ENCODE measurements at places on chromosomes 7 and 10.

- DNase-seq = no peak
These were observed 164.3 kb upstream of the AKR1E2 start for GRCh38 chr10:4661511-4662255.

DNA sequence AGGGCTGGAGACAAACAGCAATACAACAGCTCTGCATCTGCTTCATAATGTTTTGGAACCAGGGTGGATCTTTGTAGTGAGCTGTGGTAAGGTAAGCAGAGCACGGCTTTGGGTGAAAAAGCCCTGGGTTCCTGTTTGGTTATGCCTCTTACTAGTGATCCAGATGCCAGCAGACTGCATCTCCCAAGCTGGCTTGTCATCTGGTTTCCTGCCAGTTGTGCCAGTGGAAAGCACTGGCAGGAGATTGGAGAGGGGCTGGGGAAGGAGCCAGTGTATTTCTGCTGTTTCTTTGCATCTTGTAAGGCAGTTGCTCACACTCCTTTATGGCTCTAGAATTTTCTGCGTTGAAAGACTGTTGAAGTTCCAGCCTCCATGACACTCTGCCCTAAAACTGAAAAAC is 137.6 kb downstream of the TSPAN12 start:
- DNase-seq = no peak

DNA sequence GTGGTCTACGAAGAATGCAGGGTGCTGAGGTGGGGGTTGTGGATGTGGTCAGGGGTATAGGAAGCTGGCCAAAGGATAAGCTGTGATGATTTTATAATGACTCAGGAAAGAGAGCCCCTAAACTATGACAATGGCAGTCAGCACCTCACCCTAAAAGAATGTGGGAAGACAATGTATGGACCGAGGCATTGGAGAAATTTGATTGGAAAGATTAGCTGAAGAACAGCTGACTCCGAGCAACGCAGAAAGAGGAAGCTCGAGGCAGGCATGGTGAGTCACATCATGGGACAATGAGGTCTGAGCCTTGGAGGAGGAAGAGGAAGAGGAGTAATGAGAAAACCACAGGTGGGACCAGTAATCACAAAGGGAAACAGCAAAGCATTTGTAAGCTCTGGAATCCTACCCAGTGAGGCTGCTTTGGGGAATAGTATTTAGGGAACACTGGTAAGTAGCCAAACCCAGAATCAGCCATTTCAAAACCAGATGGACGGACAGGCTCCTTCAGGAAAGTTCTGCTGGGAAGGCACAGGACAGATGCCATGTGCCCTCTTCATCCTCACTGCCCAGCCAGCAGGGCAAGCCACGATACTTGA is 295.4 kb downstream of the PRPF18 start:
- DNase-seq = no peak

DNA sequence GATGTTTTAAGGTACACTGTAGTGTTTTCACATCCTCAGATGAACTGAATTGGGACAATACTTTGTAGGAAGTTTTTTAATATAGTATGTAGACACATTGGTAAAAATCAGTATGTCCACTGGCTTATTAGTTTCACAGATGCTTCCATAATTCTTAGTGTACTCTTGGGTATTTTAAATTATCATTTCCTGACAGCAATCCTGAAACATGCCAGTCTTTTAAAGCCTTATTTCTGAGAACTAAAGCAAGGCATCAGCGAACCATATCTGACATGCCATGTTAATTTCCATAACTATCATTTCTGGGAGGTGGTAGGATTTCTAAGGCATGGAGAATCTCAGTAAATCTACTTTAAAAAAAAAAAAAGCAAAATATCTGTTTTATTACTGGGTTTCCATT is 266.4 kb downstream of the ADK start:
- DNase-seq = no peak

DNA sequence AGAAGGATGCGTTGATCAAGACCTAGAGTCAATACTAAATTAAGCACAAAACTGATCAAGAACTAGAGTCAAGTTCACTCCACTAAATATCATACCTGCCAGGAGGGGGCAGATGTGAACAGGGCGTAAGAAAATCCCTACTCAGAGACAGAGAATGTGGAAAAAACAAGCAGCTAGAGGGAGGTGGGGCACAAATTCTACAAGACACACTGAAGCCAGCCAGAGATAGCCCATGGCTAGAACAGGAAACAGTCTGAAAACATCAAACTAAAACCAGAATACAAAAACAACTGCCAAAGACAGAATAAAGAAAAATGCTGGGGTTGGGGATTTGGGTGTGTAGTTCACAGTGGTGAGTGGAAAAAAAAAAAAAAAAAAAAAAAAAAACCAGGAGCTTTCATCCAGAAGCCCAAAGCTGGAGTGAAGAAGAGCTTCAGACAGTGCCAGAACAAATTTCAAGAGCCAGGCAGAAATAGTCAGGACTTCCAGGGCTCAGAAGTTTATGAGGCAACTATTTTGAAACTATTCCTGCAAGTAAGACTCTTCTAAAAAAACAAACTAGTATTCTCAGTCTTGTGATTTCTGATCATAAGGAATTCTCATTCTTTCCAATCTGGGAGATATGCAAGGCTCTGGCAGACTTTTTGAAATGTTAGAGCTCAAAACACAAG is 118.3 kb downstream of the CCDC71L start:
- DNase-seq = no peak

- no peak for DNase-seq
These were observed 5.1 kb downstream of the CCDC71L start for GRCh38 chr7:106655703-106656498.

DNA sequence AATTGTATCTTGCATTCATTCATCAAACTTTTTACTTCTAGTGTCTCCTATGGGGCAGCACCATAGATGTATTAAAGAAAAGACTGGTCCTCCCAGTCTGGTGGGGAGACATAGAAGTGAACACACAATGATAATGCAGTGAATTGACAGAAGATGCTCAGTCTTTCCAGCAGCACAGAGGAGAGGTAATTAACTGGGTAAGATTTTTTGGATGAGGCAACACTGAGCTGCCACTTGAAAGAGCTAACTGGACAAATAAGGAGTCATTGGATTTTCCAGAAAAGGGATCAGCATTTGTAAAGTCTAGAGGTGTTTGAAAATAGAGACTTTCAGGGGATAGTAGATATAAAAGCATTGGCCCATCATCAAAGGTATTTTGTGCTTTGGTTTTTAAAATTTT is 7.2 kb upstream of the ITPRIP start:
- no peak for DNase-seq

GRCh38 chr7:31054608-31055278 is 2.6 kb downstream of the ADCYAP1R1 start:
- no peak for DNase-seq

GRCh38 chr10:48924988-48925387 is 14.7 kb downstream of the LRRC18 start:
- no peak for DNase-seq

- no peak for DNase-seq
These were observed 556.3 kb downstream of the GRM8 start for GRCh38 chr7:126696256-126697038.

- no peak for DNase-seq
These were observed 14.4 kb downstream of the PIP4K2A start for GRCh38 chr10:22699976-22700375.
